ENCODE measurements at places on chromosomes 11 and 22. TPM values are rescaled to one million over a fixed set of nuclear protein-coding genes. Genes with fewer than 3 reads are reported as not detected.

Gene OR8G5
- not detected for total RNA-seq

Gene IFITM1
- 0.43 TPM for total RNA-seq

Gene DAGLA
- under 0.01 TPM for total RNA-seq

Gene SLC22A8
- total RNA-seq = not detected

Gene SHANK3
- total RNA-seq = 1.5 TPM

Gene OLFML1
- total RNA-seq = not detected

Gene MRGPRX1
- total RNA-seq = not detected

Gene APOA4
- not detected for total RNA-seq

Gene CNTN5
- not detected for total RNA-seq

Gene HBE1
- not detected for total RNA-seq

Gene OR4D5
- not detected for total RNA-seq

Gene MMP10
- 7.7 TPM for total RNA-seq

Gene CRACR2B
- total RNA-seq = 0.43 TPM

Gene SCGB2A2
- not detected for total RNA-seq

Gene CHST1
- under 0.01 TPM for total RNA-seq

Gene FOLH1
- 0.21 TPM for total RNA-seq

Gene TRIM51
- not detected for total RNA-seq

Gene CCDC188
- total RNA-seq = not detected

Gene PISD
- total RNA-seq = 22.6 TPM

Gene SLC22A25
- total RNA-seq = not detected

Gene CHRM1
- not detected for total RNA-seq

Gene PICK1
- total RNA-seq = 29.9 TPM

Gene MRGPRE
- 0.72 TPM for total RNA-seq

Gene TYMP
- total RNA-seq = 22.0 TPM

Gene TRAPPC4
- 88.4 TPM for total RNA-seq

Data from tracheal epithelial cell (primary cell).